Stimulated activated CD8-positive, alpha-beta memory T cell treated with anti-CD3 and anti-CD28 coated beads, Interleukin-7, amount 100 ng/mL, for 1 hour (primary cell): ENCODE measurements at places on chromosomes 16 and 17.

GRCh38 chr17:57776366-57776765, 31.3 kb upstream of the CCDC182 start:
- DNase-seq: no peak

GRCh38 chr16:30963925-30964511, 6.5 kb downstream of the SETD1A start:
- no peak for DNase-seq

- DNase-seq: no peak
Observed at GRCh38 chr16:67137605-67138004, 13.2 kb downstream of the B3GNT9 start.

- no peak for DNase-seq
Observed at GRCh38 chr17:45963889-45964288, 35.2 kb upstream of the STH start.

DNA sequence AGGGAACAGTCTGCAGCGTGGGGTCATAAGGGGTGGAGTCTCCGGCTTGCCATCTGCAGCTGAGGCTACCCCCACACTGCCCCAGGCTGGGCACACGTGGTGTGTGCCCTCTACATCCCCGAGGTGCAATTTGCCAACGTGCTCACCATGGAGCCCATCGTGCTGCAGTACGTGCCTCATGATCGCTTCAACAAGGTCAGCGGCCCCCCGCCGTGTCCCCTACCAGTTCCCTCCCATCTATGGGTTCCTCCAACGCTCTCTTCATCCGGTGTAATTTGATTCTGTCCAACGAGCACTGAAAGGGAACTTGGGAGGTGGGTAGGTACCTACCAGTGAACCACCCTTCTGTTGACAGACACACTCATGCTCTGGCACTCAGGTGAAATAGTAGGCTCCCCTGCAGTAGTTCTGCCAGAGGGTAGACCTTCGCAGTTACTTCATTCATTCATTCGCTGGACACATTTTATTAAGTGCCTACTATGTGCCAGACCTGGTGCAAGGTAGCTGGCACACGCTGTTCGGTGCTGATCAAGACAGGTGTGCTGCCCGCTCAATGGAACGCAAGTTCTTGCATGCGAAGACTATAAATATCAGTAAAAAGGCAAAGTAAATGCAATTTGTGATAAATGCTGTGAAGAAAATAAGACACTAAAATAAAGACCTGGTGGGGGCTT, 2.7 kb downstream of the MLLT6 start:
- DNase-seq: no peak

GRCh38 chr17:41653892-41654677, 29.7 kb upstream of the KRT17 start:
- no peak for DNase-seq

DNA sequence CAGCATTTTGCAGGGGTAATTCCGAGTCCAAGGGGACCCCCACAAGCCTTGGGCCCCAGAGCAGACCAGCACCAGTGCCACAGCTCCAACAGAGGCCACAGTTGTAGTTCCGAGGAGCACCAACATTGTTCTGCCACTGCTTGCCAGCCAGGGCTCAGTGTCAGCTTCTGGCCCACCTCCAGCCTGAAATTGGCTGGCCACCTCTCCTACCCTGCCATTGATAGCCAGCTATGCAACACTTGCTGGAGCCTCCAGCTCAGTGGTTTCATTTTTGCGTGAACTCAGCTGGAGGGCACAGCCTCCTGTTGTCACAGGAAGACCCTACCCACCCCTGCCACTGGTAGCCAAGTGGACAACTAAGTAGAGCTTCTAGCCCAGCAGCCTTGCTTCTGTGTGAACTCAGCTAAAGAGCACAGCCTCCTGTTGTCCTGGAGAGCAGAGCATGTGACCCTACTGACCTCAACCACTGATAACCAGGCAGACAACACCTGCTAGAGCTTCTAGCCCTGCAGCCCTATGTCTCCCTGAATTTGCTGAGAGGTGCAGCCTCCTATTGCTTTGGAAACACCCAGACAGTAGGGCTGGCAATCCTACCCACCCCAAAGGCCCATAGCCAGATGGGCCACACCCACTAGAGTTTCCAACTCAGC, 24.9 kb downstream of the HYDIN start:
- no peak for DNase-seq

GRCh38 chr17:47224966-47225365, 15.8 kb downstream of the MYL4 start:
- DNase-seq: no peak

DNA sequence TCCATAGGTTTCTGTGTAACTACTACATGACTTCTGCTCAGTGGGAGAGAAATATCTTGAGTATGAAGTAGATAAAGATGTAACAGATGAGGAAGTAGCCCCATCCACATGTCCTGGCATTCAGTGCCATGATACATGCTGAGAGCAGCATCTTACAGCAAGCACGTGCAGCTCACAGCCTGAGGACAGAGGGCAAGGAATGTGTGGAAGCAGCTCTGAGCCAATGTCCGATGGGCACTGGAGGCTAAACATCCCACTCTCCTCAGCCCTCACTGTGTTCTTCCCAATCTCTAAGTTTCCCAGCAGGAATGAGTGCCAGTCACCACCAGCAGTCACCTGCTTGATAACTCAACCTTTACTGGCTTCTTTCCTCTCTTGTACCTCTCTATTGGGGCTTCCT, 40.4 kb downstream of the CFDP1 start:
- DNase-seq: no peak

DNA sequence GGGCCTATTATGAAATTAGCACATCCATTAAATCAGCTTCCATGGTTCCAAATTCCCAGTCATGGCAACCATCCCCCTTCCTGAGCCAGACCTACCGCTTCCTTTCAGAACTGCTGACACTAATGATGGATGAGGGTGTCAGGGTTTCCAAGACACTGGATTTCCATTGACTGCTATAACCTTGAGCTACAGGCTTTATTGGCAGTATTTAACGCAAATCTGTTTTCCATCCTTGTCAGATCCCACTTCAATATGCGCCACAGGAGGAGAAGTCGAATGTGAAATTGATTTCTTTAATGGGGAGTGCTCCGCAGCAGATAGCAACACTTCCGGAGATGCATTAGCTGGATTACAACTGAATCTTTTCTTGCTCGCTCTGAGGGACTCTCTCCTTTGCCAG, 197.1 kb downstream of the HS3ST4 start:
- no peak for DNase-seq

GRCh38 chr16:28937222-28937876, 5.6 kb downstream of the CD19 start:
- no peak for DNase-seq

- no peak for DNase-seq
Observed at GRCh38 chr16:14539156-14539555, 90.9 kb downstream of the PARN start.

- DNase-seq: no peak
Observed at GRCh38 chr16:80265624-80266306, 275.0 kb upstream of the DYNLRB2 start.

DNA sequence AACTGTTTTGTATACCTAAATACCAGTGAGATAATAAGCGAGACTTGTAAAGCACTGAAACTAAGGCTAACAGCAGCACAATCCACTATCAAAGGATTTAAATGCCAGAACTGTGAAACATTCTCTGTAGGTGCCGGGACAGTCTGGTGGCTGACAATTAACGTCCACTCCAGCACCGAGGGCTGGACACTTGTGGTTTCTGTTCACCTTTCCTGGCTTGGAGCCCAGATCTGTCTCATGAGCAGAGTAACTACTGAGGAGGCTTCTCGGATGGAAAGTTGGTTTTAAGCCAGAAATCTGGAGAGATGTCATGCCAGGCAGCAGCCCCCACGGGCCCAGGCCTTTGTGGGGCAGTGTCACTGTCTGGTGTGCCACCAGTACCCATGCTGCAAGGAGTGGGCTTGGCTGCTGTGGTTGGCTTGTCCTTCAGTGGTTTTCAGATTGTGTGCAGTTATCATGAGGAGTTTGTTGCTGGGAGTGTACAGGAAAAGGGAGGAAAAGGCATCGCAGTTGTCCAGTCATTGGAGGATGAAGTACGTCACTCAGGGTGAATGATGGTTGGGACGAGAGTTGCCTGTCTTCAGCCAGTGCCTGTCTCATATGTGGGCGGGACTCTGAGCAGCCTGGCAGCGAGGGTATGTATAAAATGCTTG, 35.5 kb downstream of the UBN1 start:
- DNase-seq: no peak

DNA sequence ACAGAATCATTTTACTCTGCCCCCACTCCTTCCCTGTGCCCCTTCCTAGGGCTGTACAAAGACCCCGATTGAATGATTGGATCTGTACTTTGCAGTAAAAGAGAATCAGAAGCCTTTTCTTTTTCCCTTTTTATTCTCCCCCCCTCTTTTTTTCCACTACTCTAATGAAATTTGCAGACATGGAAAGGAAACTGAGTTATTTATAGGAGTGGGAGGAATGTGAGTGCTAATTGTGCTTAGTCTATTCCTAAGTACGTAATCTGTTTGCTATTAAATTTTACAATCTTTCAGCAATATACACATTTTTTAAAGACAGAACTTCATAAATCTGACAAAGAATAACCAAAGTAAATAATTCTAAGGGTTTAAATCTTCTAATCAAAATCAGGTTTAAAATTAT, 314.3 kb downstream of the MAP2K6 start:
- DNase-seq: no peak

GRCh38 chr16:88815227-88815626, 3.5 kb upstream of the APRT start:
- no peak for DNase-seq

- DNase-seq: no peak
Observed at GRCh38 chr17:28724500-28725165, 1.4 kb downstream of the TLCD1 start.

GRCh38 chr17:8173871-8174322, 2.3 kb downstream of the TMEM107 start:
- no peak for DNase-seq

DNA sequence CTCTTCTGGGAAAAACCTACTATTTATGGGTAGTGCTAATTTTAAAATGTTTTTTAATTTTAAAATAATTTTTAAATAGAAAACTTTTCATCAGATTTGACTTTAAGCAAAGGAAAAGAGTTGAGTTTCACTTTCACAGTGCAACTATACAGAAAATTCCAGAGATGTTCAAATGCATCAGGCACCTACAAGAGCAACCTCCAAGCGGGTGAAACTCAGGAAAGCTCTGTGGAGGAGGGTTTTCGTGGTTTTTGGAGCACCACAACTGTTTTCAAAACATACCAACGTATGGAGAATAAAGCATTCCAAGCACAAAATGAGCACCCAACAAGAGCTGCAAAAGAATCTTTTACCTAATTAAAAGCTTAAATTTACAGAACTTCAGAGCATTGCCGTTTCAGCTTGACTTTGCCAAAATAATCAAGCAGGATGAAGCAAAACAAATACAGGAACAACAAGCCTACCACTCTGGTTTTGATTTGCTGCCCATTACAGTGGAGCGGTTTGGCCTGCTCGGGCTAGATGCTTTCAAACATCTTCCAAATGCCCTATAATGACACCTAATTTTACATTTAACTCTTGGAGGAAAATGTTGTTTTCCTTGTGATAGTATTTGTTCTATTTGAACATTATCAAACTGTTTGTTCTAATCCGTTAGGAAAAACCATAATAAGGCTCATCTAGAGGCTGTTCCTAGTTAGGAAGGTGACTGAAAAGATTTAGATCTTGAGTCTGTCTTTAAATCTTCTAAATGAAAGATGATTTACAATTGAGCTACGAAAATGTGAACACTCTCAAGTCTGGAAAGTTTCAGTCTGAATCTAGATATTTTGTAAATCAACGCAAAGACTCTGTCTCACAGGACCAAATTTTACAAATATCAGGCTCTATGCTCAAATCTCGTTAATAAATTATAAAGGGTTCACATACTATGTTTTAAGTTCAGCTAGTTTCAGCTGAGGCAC, 34.5 kb downstream of the NACA2 start:
- DNase-seq: no peak

DNA sequence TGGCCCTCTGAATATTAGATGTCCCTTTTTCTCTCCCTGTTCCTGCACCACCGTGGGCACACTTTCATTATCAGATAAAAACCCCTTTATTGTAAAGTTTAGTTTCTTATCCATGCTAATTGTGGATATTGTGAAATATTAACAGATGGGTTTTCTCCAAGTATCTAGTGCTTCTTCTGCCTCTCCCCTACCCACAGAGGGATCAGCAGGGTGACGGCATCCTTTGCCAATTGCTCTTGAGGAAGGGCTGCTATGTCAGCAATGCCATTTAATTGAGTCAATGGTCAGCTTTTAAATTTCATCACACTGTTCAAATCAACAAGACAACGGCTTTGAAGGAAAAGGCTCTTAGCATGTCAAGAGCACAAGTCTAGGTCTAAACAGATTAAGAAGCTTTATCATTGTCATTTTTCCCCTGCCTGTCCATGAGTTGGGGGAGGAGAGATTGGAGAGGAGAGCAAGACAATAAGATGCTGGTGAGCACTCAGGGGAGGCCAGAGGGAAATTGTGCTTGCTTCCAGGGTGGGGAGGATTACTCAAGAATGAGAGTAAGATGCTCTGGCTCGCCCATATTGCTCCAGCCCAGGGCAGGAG, 443.0 kb upstream of the CCL2 start:
- no peak for DNase-seq

- DNase-seq: no peak
Observed at GRCh38 chr16:27311897-27312303, 1.9 kb upstream of the IL4R start.

- no peak for DNase-seq
Observed at GRCh38 chr16:69286941-69287713, 24.0 kb upstream of the VPS4A start.

DNA sequence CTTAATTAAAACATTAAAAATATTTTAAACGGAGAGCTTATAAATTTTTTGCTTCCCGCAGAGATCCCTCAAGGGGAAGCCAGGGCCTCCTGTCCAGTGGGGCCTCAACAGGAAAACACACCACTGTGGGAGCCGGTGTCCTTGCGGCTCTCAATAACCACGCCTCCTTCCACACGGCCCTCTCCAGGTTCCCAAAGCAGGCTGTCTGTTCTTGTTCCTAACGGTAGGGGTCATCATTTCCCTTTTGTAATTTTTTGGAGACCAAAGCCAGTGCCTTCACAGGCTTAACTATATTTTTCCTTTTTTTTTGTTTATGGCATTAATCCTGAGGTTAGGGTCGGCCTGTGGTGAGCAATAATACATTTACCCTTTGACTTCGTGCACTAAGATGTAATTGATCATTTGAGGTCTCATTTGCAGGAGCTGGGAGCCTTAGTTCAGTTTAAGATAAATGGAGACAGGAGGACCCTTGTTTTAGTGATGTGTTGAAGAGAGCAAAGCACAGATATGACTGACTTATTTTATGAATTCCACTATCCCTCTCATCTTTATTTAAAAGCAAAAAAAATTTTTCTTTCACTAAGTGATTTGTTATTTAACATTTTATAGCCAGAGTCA, 77.5 kb upstream of the N4BP1 start:
- no peak for DNase-seq

- DNase-seq: no peak
Observed at GRCh38 chr16:53202398-53202797, 147.6 kb downstream of the CHD9 start.

- DNase-seq: no peak
Observed at GRCh38 chr17:62825182-62825581, 17.1 kb upstream of the MARCHF10 start.
